Left kidney (tissue), 8 donors: ENCODE measurements at places on chromosomes 3 and 15.

DNA sequence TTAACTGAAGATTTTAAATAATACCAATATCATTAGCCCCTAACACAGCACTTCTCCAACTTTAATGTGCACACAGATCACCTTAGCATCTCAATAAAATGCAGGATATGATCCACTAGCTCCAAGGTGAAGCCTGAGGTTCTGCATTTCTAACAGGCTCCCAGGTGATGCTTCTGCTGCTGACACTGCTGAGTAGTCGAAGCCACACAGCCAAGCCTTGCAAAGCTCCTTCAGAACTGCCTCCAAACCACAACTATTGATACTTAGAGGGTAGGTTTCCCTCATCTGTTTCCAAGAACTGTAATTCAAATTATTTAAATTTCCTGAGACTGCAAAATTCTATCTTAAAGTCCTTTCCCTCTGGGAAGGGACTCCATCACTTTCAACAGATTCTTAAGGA is 3.9 kb downstream of the RIOX2 start:
- DNase-seq, result no peak

DNA sequence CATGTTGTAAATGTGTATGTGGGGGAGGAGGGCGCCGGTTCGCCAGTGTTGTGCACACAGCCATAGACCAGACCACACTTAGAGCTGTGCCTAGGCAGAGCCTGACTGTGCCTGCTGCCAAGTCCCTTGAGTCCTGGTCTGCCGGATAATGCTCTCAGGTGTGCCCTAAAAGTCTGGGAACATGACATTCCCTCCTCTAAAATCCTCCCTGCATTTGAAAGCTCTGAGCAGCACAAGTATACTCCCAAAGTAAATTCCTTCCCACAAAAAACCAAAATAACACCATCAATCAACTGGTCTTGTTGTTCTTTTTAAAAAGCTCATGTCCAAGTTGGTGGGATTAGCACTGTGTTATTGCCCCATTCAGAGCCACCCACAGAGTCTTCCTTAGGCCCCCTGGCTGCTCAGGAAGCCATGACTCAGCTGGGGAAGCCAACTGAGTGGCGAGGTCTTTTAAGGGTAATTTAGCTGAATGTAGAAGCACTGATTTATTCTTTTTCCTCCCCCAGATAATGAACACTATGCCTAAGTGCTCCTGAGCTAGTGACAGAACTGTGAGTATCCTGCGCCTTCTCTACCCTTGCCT is 147.8 kb upstream of the MCTP2 start:
- peak; percentile 22 for DNase-seq

- DNase-seq, result peak; percentile 5
These were observed 165.0 kb upstream of the SUCLG2 start for GRCh38 chr3:67819447-67819846.

- DNase-seq, result peak; percentile 27
These were observed 46.5 kb downstream of the EXOG start for GRCh38 chr3:38542401-38543298.

DNA sequence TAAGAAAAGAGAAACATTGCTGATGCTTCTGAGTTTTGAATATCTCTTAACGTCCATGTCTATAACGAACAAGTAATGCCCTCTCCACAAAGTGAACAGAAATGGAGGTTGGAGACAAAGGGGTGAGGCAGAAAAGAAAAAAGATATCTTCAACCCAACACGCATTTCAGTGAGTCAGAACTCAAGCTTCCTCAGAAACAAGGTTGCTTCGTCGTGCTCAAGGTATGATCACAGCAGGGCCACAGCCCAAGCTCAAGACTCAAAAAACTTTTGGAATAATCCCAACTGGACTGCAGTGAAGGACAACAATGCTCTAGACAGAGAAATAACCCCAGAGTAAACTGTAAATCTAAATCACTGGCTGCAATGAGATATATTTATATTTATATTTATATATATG is 18.9 kb downstream of the WNT5A start:
- DNase-seq, result no peak

- no peak for DNase-seq
These were observed 9.5 kb upstream of the CCDC80 start for GRCh38 chr3:112650482-112650881.

GRCh38 chr3:24166515-24166914 is 221.4 kb downstream of the NR1D2 start:
- no peak for DNase-seq

GRCh38 chr3:116233711-116234357 is 211.5 kb downstream of the LSAMP start:
- DNase-seq, result no peak

DNA sequence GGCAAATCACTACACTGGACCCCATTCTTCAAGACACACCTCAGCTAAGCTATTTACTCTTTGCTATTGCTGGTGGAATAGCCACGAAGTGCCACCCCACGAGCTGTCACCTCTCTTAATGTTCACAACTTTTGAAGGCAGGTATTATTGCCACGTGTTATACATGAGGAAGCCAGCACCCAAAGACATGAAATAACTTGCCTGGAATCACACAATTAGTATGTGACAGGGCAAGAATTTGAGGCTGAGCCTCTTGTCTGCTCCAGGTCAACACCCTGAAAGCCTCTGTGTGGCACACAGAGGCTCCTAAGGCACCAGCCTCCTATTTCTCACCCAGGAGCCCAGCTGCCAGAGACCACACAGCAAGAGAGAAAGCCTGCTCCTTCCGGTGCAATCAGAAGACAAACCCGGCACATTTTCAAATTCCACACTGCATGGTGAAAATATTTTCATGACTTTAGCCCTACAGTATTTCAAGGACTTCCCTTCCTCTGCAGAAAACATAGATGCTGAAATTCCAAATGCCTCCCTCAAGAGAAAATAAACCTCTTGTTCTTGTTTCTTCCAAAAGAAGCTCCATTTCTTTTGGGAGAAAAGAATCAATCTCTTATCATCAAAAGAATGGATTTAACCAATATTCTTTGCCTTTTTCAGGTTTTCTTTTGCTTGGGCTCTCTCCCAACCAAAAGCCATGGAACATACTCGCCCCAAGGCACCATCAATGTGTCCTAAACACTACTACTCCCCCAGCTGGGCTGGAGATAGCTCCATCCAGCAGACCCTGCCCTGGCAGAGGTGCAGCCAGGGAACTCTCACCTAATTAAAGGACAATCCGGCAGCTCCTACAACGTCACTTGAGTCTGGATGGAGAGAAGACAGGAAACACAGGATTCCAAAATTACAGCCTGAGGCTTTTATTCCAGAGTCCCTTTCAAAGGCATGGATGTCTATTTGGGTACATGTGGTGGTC is 84.7 kb upstream of the THBS1 start:
- no peak for DNase-seq

DNA sequence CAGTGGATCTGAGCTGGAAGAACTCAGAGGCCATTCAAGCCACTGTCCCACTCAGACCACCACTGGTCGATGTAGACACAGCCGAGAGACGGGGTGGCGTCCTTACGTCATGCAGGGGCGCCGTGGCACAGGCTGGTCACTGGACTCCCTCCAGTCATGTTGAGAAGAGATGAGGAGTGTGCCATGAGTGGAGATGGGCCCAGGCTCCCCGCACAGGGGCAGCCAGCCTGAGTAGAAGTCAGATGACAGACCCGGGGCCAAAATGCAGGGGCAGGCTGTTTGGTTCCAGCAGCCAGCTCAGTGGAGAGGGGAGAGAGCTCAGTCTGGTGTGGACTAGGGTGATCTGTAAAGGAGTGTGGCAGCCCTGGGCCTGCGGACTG is 33.4 kb upstream of the KIF23 start:
- DNase-seq, result no peak

DNA sequence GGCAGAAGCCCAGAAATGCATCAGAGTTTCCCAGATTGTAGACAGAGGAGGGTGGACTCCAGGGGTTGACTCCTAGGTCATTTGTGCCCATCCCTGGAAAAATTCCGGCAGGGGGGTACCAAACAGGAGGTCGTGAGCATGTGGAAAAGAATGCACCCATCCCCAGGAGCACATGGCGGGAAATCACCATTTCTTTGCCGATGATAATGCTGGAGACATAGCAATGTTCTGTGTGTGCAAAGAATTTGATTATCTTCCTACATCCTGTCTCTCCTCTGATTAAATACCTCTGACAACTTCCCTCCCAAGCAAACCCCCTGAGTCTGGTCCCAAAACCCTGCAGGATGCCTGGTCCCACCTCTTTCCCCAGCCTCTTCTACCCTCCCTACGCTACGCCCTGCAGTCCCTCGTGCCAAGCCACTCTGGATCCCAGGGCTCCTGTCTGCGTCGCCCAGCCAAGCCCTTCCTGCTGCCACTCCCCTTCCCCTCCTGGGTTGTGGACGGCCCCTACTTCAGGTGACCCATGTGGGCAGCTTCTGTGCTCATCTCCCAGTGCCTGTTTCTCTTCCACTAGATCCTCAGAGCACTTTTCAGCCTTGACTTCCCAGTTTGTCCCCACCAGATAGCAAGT is 15.8 kb downstream of the WNT7A start:
- DNase-seq, result no peak

- no peak for DNase-seq
These were observed 34.2 kb upstream of the CSPG5 start for GRCh38 chr3:47612879-47613278.

DNA sequence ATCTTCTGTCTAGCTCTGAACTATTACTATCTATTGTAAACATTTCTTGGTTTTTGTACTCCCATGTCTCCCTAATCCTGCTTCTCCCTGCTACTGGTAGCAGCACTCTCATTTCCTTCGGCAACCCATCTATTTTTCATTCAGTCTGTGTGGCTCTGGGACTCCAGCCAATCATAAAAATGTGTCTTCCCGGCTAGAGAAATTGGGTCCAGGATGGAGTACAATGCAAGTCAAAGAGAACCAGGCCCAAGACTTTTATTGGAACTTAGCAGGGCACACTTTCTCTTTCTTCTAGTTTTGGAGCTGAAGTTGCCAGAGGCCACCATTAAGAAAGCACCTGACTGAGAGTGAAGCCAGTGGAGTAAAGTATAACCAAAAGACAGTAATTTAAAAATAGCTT is 22.8 kb upstream of the ARHGEF26 start:
- no peak for DNase-seq

GRCh38 chr15:88440021-88440420 is 27.2 kb downstream of the MRPL46 start:
- no peak for DNase-seq

DNA sequence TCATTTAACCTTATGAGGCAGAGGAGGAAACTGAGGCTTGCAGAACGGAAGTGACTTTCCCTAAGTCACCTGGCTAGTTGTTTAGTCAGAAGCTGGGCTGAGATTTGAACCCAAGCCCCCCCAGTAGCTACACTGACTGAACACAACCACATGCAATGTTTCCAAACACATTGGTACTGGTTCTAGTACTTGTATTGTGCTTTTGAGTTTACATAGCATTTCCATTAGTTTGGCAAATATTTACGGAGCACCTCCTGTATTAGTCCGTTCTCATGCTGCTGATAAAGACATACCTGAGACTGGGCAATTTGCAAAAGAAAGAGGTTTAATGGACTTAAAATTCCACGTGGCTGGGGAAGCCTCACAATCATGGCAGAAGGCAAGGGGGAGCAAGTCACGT is 56.3 kb upstream of the ITGA11 start:
- no peak for DNase-seq
